ENCODE measurements at places on chromosomes 7 and 10.

- no peak for DNase-seq
These were observed 96.4 kb downstream of the HIPK2 start for GRCh38 chr7:139681463-139681755.

- peak; percentile 87 for DNase-seq
These were observed 105.2 kb downstream of the THSD7A start for GRCh38 chr7:11726794-11727155.

- DNase-seq, result no peak
These were observed 94.6 kb upstream of the FAM180A start for GRCh38 chr7:135843214-135843613.

DNA sequence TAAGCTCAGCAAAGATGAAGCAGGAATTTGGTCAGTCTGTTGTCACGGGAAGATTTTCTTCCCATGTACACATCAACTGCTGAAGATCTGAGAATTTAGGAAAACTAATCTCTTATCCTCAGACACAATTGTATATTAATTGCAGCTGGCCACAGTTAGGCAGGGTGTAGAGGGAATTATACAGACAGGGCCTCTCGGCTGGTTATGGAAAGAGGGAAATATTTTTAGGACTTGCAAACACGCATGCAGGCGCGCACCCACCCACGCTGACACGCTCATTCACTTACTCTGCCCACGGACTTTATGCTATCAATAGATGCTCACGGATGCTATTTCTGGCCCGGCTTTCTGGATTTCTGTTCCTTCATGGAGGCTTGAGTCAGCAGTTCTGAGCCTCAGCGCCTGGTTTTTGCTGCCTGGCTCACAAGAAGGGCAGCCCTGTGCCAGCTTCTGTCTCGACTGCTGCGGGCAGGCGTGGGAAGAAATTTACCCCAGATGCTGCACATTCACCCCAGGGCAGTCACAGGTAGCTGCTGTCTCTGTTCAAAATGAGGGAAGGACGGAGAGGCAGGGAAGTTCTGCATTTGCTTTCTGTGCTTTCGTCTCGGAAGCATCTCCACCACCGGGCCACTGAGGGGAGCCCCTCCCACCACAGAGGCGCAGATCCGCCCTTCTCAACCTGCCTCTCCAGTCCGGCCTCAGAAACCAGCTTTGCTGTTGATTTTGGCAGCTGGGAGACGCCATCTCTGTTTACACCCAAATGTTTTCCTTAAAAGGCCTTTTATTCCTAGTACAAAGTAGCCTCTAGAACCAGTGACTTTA, 116.3 kb upstream of the BTBD16 start:
- no peak for DNase-seq

DNA sequence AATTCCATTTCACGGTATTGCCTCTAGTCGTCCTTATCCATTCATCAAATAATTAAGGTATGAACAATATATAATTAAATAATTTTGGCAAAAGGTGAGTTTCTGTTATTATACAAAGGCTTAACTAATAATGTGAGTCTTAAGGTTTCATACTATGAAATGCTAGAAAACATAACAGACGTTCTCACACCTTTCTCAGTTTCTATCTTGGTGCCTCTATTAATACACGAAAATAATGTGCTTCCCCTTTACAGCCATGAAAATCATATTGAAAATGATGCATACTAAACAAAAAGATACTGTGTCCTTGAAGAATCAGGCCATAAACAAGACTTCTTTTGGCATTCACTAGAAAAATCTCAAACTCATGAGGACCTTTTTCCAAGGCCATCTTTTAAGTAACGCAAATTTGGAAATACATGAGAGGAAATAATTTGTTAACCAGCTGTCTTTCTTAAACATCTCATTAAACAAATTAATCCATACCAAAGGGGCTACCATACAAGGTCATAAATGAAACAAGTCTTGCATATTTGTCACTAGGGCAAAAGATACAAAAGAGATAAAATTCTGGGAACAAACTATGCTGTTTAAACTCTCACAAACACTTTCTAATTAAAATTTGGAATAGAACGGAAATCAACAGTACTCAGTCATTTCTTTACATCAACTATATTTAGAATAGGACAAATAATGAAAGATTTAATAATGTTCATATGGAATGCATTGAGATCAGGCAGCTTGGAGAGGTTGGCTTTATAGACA, 53.9 kb upstream of the CAV2 start:
- DNase-seq, result no peak

DNA sequence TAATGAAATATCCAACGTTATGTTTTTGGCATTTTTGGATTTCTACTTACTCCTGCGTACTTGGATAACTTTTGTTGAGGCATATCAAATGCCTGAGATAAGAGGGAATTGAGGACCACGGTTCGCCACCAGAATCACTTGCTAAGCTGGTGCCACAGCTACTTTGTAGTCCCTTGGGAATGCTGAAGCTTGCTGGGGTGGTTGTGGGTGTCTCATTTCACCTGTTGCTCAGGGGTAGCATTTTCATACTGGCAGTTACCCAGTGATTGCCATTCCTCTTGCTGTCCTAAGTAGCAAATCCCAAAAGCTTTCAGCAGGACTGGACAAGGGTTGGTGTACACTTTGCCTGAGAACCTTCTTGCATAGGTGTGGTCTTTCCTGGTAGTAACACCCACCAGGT, 75.2 kb downstream of the CREB5 start:
- no peak for DNase-seq

GRCh38 chr10:127203067-127203466, 6.7 kb upstream of the INSYN2A start:
- DNase-seq, result no peak

DNA sequence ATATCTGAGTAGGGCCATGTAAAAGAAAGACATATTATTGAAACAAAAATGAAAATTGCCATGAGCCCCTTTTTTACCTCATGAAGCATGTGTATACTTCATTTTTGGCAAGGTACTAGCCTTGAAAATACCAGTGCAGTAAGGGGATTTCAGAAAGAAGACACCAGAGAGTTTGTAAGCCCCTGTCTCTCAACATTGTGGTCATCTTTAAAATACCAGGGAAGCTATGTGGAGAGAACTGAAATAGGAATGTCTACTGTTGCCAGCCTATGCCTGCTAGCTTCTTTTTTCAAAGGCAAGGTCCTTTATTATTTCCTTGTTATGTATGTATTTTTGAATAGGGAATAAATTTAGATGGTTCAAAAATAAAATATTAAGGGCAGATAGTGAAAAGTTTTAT, 57.8 kb downstream of the CASD1 start:
- no peak for DNase-seq

DNA sequence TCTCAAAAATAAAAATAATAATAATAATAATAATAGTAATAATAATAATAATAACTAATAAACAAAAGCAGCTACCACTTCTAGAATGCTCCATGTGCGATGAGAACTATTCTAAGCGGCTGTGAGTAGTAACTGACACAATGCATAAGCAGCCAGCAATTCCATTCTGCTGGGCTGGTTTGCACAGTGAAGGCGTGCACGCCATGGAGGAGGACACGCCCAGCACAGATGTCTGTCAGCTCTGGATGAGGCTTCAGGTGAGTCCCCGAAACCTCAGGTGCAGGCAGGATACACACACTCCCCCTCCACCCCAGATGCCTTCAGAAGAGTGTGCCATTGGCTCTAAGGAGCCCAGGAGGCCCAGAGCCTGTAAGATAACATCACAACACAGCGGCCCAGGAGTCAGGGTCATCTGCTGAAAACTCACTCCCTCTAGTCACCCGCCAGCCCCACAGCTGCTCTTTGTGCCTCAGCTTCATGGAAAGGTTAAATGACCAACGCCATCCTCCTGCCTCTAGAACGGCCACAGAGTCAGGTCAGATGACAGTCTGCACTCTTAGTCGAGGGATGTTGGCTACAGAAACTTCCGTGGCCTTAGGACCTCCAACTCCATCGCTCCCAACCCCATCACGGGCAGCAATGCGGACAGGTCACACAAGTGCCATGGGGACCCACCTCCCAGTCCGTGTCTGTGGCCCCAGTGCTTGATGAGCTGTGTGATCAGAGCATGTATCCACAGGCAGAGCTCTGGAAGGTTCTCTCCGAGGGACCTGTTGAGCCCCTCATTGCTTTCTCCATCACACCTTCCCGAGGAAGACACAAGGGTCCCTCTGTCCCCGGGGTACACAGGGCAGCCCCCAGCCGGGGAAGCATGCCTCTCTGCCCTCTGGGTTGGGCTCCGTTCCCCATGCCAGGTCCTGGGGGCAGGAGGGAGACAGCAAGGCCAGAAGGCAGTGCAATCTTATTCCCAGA, 103.9 kb downstream of the CTBP2 start:
- no peak for DNase-seq

DNA sequence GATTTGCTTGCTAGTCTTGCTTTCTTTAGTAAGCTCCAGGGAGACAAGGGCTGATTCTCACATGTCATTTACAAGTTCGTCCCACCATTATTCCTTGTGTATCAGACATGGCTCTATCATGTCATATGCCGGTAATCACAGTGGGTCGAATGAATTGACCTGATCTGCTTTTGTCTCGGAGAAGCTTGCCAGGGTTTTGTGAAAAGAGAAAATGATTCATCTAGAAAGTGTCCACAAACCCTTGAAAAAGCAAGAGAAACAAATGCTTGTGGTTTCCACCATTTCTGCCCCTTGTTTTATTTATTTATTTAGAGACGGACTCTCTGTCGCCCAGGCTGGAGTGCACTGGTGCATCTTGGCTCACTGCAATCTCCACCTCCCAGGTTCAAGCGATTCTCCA, 278.5 kb downstream of the TCF7L2 start:
- DNase-seq, result no peak

DNA sequence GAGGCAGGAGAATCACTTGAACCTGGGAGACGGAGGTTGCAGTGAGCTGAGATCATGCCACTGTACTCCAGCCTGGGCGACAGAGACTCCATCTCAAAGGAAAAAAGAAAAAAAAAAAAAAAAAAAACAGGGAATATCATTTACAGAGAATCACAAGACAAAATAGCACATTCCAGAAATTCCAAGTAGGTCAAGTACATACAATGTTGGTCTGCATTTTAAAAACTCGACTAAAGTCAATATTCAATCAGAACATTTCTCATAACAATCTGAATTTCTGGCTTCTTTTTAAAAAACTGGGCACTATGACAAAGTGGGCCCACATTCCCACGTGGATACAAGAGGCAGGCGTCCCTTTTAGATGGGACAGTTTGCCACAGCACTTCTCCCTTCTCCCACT, 12.8 kb downstream of the ZC3HAV1L start:
- DNase-seq, result no peak

GRCh38 chr7:93228302-93228701, 2.0 kb upstream of the HEPACAM2 start:
- DNase-seq, result peak; percentile 46

GRCh38 chr10:107502229-107502985, 337.9 kb upstream of the SORCS1 start:
- DNase-seq, result no peak

- DNase-seq, result no peak
These were observed 249.7 kb downstream of the CREB5 start for GRCh38 chr7:28661826-28662595.

- DNase-seq, result no peak
These were observed 45.9 kb downstream of the HIPK2 start for GRCh38 chr7:139731802-139732470.

GRCh38 chr10:9800571-9800970, 1217.1 kb upstream of the CELF2 start:
- DNase-seq, result no peak

- DNase-seq, result no peak
These were observed 11.8 kb upstream of the TIAL1 start for GRCh38 chr10:119608316-119609155.

DNA sequence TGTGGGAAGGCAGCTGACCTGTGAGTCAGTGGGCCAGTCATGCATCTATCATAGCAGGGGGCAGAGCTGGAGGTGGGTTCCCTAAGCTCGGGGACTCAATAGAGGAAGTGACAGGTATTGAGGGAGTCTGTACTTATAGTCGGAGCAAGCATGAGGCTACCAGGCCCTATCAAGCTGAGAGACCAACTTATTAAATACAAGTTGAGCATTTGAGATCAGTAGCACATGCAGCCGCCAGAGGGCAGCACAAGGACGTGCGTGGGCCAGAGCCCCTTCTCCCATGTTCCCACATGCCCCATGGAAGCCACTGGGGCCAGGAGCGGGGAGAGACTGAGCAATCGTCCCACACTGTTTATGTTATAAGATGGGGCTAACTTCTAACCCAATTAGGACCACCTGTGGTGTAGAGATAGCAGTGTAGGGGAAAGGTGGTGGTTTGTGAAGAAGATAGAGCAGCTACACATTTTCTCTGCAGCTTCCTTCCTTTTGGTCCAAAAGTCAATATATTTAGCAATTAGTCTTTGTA, 13.0 kb upstream of the STK31 start:
- no peak for DNase-seq

GRCh38 chr10:37700886-37701780, 156.3 kb downstream of the ZNF248 start:
- DNase-seq, result no peak

DNA sequence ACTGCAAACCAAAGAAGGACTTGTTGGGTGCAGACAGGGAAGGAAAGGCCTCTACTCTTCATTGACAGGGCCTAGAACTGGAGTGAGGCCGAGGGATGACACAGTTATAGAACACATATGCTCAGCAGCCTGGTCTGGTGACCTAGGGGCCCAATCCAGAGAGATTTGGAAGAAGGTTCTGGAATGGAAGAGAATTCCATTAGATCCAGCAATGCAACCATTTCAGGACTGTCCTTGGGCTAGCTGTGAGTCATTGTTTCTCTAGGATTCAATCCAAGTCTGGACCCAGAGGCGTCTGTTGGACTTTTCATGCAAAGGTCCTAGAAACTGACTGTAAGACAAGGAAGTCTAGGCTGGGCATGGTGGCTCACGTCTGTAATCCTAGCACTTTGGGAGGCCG, 59.2 kb downstream of the WIPF3 start:
- DNase-seq, result no peak

GRCh38 chr10:84241185-84241790, at the start of gene LRIT1:
Gene LRIT1, minus strand, starts transcription at chr10:84241546. Its CDS starts 107 bp downstream, at chr10:84241439.
- DNase-seq, result no peak

DNA sequence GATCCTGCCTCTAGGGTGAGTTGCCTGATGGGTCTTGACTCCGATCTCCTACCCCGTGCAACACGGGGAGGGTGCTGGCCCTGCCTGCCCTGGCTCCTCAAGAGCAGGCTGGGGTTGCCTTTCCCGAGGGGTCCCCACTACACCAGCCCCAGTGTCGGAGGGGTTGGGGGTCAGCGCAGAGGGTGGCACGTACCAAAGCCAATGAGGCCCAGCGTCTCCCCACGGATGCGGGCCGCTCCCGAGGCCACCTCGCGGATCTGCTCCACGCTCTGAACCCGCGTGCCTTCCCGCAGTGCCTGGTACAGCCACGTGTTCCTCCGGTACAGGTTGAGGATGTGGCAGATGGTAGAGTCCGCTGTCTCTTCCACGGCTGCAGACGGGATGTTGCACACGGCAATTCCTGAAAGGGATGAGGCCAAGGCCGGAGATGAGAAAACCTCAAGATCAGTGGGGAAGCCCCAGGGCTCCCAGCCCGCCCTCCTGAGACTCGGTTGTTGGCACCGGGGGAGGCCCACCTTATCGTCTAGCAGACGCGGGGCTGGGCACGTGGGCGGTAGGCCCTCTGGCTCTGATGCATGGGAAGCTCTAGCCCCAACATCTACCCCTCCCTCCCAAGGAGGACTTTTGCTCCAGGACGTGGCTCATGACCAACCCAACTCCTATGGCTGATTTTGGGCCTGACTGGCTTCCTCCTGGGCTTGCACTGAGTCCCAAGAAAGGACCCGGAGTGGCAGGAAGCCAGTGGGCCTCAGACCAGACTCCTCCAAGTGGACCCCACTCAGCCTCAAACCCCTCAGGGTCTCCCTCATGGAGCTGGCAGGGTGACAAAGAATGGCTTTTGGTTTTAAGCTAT, 56.1 kb downstream of the ZRANB1 start:
- no peak for DNase-seq
